Sciatic nerve (tissue), 2 donors: ENCODE measurements at places on chromosomes 11 and 22.
A peak's percentile ranks its signal among the peaks of the same experiment; 100 is the strongest.

DNA sequence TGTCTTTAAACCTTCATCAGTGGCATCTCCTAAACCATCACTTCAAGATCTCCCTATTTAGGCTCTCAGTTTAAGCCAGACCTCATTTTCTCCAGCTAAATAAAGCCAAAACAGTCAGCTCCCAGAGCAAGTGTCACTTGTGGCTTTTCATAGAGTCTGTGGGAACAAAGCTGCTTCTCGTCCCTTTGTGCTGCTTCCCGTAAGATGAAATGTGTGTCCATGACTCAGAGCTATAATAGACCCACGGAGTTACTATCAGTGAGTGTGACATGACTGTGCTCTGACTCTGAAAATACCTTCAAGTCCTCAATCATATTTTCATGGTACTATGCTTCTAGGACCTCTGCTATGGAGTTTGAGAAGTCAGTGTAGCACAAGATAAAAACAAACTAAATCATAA lies 57.3 kb upstream of the SLN start:
- no peak for DNase-seq

- no peak for DNase-seq
Measured at GRCh38 chr22:30565341-30565740, 9.1 kb downstream of the GAL3ST1 start.

- DNase-seq, result no peak
Measured at GRCh38 chr22:20577549-20577975, 70.2 kb downstream of the MED15 start.

GRCh38 chr11:76666408-76666807 lies 4.1 kb downstream of the LRRC32 start:
- peak; percentile 69 for DNase-seq

GRCh38 chr11:69501891-69502860 lies 20.7 kb downstream of the LINC01488 start:
- peak; percentile 61 for DNase-seq

- DNase-seq, result no peak
Measured at GRCh38 chr11:61372659-61373420, 10.7 kb downstream of the TMEM138 start.

DNA sequence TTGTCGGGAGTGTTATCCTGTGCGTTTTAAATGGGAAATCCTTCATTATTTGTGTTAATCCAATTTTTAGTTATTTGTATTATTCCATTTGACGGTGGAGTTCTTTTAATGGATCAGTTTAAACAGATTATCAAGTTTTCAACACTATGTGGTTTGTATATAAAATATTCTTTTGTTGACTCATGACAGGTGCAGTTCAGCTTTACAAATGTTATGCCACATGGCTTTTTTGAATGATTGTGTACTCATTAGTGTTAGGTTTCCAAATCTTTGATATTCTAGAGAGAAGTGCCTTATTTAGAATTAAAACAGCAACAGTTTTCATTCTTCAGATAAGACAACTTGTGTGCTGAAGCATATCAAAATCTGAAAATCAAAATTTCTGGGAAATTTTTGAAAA lies 2.4 kb downstream of the JAM3 start:
- DNase-seq, result no peak

DNA sequence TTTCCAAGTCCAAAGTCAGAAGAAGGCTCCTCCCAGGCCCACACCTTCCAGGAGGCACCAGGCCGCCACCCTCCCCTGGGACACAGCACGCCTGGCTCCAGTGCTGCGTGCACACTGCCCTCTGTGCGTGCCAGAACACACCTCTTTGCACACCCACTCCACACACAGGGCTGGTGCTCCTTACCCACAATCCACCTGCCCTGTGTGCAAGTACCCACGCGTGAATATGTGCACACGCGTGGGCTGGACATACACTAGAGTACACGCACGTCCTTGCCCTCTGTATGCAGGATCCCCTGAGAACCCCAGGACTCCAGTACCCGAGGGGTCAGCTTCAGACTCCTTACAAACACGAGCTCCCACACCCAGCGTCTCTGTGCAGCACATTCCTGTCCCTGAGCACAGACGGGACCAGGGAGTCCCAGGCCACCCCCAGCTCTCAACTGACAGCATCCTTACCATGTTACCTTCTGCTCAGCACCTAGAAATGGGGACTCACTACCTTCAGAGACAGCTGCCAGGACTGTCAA lies 2.8 kb downstream of the DUSP8 start:
- peak; percentile 61 for DNase-seq

GRCh38 chr11:71505781-71506180 lies 21.3 kb upstream of the KRTAP5-7 start:
- peak; percentile 30 for DNase-seq

- no peak for DNase-seq
Measured at GRCh38 chr22:35174401-35175038, 82.8 kb upstream of the HMGXB4 start.

DNA sequence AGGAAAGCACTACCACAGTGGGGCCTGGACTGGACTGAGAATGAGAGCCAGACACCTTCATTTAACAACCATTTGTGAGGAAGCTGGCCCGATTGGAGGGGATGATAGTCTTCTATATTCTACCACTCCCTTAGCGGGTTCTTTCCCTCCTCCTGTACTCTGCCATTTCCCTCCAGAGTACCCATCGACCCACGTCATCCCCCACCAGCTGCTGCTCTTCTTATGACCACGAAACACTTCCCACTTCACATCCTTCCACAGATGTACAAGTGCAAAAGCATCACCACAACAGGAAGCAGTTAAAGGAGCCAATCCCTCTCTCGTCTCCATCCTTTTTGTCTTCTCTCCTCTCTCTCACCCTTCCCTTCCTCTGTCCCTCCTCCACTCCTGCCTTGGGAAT lies 18.0 kb upstream of the UBASH3B start:
- DNase-seq, result no peak

GRCh38 chr11:105034813-105035620 lies at the start of gene CASP1:
TSS of gene CASP1 (minus strand) at chr11:105035144. CDS start at chr11:105035113, 31 bp downstream.
- DNase-seq, result no peak

DNA sequence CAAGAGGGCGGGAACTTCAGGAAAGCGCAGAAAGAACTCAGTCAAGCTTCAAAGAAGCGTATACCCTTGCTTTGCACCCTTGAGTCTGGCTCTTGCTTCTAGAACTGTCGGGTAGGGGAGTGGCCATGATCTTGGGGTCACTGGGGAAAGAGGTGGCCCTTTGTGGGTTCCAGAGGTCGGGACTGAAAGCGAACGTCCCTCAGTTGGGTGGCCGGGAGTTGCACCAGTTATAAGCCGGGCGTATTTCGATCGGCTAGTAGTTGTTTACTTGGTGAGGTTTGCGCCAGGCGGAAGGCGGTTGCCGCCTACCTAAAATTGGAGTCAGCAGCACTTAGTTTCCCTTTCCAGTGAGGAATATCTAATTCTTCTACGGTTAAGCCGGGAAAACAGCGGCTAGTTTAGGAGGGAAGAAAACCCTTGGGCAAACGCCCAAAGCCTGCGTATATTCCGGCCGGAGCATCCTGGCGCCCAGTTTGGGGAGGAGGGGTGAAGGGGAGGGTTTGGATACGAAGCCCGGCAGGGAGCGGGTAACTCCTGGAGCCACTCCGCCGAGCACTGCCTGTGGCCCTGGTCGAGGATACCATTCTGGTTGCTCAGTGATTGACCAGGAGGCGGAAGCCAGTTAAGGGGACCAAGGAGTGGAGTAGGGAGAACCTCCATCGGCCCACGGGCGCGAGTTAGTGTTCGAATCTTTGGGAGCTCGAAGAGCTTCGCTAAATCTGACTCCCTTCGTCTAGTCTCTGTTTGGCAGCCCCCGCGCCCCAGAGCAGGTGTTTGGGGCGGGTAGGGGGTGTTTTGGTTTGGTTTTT lies 807 bp upstream of the WT1 start:
- DNase-seq, result no peak

GRCh38 chr11:120800206-120800605 lies 223.7 kb upstream of the TBCEL start:
- DNase-seq, result no peak

DNA sequence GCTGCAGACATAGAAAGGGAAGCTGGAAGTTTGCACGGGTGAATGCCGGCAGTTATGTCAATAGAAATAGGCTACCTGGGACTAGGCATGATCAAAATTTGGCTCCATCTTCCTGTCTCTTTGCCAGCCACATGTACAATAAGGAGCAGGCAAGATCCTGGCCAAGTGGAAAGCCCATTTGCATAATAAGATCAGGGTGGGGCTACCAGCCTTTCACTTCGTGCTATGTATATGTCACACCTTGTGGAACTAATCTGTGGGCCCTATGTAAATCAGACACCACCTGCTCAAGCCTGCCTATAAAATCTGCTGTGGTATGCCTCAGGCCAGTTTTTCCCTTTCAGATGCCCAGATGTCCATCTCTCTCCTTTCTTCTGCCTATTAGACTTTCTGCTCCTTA lies 79.3 kb upstream of the DRD2 start:
- DNase-seq, result no peak

- no peak for DNase-seq
Measured at GRCh38 chr11:60852117-60852981, 3.4 kb downstream of the PTGDR2 start.

- no peak for DNase-seq
Measured at GRCh38 chr11:125842321-125842948, 9.3 kb downstream of the PATE4 start.

DNA sequence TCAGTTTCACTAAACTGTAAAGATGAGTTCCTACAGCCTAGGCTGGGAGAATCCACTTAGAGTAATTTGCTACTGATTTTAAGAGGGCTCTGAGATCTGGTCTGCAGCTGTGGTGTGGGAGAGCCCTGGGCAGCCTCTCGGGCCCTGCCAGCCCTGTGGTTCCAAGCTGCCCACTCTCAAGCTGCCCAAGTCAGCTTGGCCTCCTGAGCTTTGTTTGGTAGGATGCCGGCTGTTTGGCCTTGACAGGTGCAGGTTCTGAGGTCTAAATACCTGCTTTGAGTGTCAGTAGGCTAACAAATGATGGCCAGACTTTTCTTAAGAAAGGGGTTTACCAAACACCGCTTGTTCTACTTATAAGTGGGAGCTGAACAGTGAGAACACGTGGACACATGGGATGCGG lies 133.3 kb upstream of the TTC12 start:
- DNase-seq, result no peak

- DNase-seq, result peak; percentile 75
Measured at GRCh38 chr22:36977401-36977861, 41.8 kb downstream of the TST start.

- peak; percentile 57 for DNase-seq
Measured at GRCh38 chr11:2940921-2941821, 12.0 kb upstream of the PHLDA2 start.

- no peak for DNase-seq
Measured at GRCh38 chr22:32800994-32801536, 440 bp upstream of the TIMP3 start.

- no peak for DNase-seq
Measured at GRCh38 chr22:37565830-37566229, 5.5 kb downstream of the CDC42EP1 start.

DNA sequence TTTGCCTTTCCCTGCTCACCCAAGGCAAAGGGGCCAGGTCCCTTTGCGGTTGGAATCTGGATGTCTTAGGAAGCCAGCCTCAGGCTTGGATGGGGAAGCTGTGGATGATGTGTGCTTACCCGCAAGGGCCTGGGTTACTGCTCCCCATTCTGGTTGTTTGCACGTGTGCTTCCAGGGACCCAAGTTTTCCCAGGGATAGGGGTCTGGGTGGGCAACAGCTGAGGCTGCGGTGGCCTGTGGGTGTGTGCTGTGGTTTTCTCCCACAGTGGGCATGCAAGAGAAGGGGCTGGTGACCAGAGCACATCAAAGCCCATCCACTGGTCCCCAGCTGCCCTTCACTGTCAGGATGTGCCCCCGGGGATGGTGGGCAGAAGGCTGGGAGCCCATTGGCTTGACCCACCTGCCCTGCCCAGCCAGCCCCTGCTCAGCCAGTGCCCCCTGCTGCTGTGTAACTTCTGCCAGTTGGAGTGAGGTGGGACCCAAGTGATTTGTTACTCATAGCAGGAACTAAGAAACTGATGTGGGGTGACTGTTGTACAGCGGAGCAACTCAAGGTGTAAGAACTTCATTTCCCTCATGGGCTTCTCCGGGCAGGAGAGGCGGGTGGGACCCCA lies 3.3 kb downstream of the CAPN5 start:
- DNase-seq, result no peak

DNA sequence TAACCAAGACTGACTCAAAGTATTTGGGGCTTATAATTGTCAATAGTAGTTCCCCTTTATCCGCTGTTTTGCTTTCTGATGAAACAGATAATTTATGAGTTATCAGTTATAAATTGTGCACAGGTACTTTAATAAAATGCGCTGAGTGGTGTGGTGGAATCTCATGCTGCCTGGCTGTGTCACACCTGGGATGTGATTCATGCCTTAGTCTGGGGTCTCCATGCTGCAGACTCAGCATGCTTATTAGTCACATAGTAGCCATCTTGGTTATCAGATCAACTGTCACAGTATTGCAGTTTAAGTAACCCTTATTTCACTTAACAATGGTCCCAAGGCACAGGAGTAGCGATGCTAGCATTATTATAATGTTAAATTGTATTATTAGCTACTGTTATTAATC lies 995.2 kb downstream of the NTM start:
- no peak for DNase-seq

GRCh38 chr11:3028813-3029212 lies 28.4 kb downstream of the CARS1 start:
- DNase-seq, result no peak

GRCh38 chr11:121422675-121423074 lies 29.4 kb upstream of the SORL1 start:
- DNase-seq, result no peak

DNA sequence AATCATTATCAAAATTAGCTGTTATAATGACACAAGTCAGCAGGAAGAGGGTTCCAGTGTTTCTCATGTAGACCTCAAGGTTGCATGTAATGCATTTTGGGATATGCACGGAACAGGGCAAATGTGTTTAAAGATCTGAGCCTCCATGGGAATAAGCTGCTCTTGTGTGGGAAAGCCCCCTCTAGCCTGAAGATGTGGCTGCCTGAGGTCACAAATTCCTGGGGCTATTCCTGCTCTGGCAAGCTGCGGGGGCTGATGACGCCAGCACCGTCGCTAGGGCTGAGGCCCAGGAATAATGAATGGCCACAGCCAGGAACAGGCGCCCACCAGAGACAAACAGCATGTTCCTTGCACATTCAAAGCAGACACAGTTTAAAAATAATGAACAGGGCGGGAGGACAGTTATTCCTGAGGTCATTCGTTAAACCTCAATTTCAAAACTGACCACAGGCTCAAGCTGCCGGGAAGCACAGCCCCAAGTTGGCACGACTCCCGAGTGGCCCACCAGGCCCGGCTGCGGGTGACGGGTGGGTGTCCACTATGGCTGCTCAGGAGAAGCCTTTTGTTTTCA lies 11.7 kb downstream of the OSBPL5 start:
- DNase-seq, result no peak

- DNase-seq, result no peak
Measured at GRCh38 chr11:134656861-134657540, 245.0 kb upstream of the B3GAT1 start.

DNA sequence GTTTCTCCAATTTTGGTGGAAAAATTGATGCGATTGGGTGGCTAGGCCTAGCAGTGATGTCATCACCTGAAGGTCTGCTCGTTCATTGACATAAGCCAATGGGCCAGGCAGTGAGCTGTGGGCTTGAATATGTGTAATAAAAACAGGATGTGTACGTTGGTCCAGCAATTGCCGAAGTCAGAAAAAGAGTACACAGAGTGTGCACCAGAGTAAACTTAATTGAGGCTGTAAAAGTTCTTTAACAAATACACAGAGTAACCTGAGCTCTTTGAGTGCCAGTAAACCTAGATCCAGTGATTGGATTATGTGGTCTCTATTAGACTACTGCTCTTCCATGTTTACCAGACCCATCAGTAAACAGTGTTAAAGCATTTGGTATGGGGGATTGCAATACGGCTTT lies 13.0 kb upstream of the GLYATL1 start:
- no peak for DNase-seq

GRCh38 chr11:100133114-100133513 lies 554.0 kb upstream of the ARHGAP42 start:
- no peak for DNase-seq

- no peak for DNase-seq
Measured at GRCh38 chr11:34641456-34641855, 20.6 kb downstream of the EHF start.
